ENCODE measurements at places on chromosomes 5 and 9.

DNA sequence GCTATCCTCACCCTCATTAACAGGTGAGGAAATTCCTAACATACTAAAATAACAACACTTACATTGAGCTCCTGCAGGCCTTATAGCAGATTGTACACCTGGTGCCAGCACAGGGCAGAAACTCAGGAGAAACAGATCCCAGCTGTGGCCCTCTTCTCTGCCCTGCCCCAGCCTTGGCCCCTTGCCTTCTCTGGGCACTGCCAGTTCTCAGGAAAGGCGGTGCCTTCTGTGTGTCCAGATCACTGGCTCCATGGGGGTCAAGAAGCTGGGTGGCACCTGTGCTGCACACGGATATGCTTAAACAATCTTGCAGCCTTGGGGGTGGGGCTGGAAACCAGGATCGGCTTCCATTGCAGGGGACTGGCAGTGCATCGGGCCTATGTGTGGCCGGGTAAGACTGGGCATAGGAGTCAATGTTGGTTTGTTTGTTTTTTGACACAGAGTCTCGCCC, 19.3 kb downstream of the KYAT1 start:
- DNase-seq, result no peak

GRCh38 chr5:174348311-174348981, 302.9 kb downstream of the NSG2 start:
- DNase-seq, result no peak

DNA sequence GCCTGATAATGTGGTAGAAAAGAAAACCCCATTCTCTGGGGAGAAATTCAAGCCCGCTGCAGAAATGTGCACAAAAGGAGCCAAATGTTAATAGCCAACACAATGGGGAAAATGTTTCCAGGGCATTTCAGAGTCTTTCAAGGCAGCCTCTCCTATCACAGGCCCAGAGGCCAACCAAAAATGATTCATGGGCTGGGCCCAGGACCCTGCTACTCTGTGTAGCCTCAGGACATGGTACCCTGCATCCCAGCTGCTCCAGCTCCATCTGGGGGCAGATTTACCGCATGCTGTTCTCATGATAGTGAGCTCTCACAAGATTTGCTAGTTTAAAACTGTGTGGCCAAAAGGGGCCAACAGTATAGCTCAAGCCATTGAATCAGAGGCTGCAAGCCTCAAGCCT, 41.1 kb downstream of the RAPGEF6 start:
- no peak for DNase-seq

DNA sequence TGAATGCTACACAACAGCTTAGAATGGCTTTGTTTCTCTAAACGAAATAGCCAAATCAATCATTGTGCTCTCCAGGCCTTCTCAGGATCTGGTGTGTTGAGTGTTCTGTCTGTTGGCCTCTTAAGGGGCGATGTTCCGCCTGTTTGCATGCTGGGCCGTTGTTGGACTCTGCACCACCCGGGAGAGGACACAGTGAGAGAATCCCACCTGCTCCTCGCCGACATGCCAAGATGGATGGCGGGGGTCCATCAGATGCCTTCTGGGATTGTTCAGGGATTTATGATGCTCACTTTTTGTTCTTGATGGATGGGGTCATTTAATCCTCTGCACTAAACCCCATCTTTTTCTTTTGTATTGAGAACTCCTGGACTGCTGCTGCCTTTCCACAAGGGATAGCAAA, 159.9 kb downstream of the NTRK2 start:
- DNase-seq, result no peak

DNA sequence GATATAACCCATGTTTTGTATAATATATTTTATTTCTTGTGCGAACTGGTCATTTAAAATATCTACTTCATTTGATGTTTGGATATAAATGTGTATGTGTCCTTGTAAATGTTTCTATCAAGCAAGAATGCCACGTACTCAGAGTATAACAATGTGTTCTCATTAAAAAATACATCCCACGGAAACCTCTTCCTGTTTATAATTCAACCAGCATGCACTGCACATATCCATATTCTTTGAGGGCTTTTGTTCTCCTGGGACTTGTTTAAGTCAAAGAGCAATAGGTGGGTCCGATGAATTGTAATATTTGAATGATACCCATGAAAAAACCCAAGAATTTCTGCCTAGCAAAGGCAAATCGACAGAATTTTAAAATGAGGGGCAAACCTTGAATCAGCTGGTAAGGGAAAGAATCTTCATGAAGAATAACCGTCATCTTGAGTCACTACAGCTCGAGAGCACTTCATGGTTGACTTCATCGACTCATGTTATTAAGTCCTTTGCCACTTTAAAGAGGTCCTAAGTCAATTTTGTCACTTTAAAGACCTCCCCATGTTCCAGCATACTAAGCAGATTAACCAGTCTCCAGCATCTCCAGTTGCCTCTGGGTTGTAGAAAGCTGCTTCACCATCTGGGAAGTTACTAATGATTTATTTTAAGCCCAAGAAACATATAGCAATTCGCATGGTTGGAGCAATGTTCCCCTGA, 80.6 kb downstream of the NPR3 start:
- DNase-seq, result no peak

- DNase-seq, result no peak
Measured at GRCh38 chr5:145210020-145210419, 625.1 kb downstream of the PRELID2 start.

GRCh38 chr9:111040494-111040893, 2.2 kb upstream of the LPAR1 start:
- no peak for DNase-seq

DNA sequence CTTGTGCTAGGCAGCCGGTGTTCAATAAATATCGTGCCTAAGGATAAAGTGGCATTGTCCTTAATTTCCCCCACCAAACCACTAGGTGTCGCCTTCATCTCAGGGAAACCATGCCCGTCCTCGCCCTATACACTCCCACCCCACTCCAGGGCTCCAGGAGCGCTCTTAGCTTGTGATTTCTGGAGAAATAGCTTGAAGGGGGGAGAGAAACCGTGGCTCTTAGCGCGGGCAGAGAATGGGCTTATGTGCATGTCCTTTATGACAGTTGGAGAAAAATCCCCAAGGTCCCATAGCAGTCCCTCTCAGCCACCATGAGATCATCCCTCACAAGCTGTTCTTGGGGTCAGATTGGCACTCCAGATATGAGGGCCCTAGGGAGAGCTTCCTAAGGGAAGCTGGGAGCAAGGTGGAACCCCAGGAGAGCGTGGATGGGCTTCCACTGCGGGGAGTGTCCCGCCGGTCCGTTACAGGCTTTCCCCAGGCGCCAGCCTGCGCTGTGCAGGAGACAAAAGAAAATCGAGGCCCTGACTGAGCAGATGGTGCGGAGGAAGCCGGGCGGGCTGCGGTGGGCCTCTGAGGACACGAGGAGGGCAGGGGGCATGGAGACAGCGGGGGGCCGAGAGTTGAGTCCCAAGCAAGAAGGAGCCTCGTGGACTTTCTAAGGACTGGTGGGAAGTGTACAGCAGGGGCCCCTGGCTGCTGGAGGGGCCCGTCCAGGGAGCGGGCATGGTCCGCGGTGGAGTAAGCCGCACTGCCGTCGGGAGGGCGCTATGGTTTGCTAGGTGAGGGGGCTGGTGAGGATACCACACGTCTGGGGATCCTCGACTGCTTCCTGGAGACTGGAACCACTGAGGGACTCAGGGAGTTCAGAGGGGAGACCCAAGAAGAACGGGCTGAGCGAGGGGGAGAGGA, 750 bp upstream of the NPR2 start:
- DNase-seq, result peak; percentile 77

- DNase-seq, result no peak
Measured at GRCh38 chr5:31770998-31771397, 132.1 kb downstream of the PDZD2 start.

GRCh38 chr9:27441741-27442070, 82.4 kb upstream of the IFNK start:
- DNase-seq, result no peak

DNA sequence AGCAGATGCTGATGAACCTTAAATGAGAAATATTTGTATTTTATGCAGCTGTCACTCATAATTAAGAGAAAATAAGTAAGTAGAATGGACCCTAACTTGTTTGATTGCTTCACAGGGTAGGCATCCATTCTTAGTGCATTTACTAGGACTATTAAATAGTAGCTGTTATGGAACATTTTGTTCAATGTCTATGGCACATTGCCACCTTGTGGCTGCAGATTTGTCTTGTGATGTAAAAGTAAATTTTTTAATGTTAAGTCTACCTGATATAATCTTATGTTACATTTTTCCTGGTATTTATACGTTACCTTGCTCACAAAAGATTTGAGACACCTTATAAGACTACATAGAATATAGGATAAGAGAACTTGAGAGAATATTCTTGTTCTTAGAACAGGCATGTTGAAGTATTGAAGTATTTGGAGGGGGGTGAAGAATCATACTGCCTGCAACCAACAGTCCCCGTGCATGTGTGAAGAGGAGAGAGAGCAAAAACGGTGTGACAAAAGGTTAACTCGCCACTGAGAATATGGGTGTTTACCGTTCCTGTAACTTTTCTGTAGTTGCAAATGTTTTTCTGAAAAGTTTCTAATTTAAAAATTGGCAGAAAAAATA, 161.1 kb downstream of the MAST4 start:
- DNase-seq, result no peak

GRCh38 chr5:171872666-171873065, 87.0 kb downstream of the SMIM23 start:
- no peak for DNase-seq

DNA sequence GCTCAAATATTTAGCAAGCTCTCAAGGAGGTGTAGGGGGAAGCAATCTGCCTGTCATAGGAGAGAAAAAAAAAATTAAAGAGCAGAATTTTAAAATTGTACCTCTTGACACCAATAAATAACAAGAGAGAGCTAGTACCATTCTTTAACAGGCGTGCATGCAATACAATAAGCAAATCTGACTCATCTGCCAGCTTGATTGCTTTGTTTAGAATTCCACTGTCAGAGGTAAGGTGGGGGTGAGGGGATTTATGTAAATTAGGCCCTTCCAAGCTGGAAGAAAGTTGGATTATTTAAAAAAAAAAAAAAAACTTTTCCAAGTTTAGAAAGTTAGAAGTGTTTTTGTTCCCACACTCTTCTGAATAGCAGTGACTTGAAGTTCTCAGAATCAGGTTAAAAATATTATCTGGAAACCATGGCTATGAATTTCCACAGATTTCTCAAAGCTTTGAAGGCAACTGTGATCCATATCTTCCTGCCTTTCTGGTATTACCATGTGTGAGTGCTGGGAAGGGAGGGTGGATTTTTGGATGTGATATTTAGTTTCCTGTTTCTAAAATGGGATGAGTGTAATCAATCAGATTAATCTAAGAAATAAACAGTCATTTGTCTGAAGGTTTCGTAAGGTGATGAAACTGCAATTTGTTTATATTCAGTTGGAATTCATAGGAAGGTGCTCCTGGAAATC, 477.5 kb downstream of the TLE4 start:
- no peak for DNase-seq

- DNase-seq, result no peak
Measured at GRCh38 chr5:60504342-60504741, 195.6 kb downstream of the DEPDC1B start.

- no peak for DNase-seq
Measured at GRCh38 chr9:69393425-69393824, 68.4 kb downstream of the ENTREP1 start.

DNA sequence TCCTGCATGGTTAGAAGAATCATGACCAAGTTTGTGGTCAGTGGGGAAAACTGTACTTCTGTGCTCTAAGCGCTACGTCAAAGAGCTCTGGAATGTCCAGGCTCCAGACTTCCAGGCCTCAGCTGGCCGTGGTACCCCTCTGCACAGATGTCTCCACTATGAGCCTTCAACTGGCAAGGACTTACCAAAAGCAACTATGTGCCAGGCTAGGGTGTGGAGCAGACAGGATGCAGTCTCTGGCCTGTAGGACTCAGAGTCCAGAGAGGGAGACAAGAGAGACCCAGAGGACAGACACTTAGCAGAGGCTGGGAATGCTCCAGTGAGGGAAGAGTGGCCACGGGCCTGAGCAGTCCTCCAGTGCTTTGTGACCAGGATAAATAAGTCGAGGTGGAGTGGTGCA, 31.0 kb upstream of the TCF7 start:
- no peak for DNase-seq

GRCh38 chr5:109682383-109682782, 7.3 kb upstream of the MAN2A1 start:
- DNase-seq, result no peak

- DNase-seq, result no peak
Measured at GRCh38 chr5:154849791-154850201, 607 bp downstream of the FAXDC2 start.

DNA sequence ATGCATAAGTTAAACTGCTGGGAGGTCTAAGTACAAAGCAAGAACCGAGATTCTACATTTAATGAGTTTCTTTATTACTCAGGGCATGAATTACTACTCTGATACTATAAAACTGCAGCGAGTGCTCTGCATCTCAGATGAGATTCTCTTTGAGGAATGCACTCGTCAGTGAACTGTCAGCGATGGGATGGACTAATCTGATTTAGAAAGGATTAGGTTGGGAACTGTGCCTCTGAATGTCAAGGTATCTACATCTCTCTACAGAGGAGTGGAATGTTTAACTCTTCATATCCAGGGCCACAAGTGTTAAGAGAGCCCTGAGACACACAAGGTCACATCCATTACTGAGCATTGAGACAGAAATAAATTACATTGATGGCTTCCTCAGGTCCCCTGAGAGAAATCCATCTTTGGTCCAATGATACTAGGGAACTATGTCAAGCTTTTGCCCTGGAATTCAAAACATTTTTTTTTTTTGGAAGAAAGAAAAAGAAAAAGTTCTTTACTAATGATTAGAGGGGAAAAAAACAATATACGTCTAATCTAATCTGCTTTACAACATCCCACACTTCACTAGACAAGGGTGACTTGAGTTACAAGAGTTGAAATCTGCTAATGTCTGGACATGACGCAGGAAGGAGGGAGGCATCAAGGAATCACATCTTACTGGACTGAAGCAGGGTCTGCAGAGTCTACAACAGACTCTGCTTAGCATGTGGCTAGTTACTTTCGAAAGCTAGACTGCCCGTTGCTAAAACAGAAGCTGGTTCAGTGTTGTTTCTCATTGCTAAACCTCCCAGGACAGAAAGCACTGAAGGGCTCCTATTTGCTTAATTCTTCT, 270.0 kb upstream of the TLE4 start:
- no peak for DNase-seq

DNA sequence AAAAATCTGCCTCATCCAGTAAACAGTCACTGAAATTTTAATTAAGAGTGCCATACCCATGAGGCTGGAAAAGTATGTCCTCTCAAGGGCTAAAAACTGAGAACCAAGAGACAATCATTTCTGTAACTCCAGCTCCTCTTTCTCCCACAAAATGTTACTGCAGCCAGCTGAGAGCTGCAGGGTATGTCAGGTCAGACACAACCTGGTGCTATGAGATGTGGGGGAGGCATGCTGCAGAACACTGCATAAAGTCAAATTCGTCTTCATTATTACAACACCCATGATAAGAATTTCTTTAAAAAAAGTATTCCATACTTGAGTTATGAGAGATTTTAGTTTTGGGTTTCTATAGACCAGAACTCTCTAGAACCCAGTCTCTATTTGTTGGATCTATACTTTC, 162.2 kb downstream of the CDC42SE2 start:
- DNase-seq, result no peak

GRCh38 chr5:72417333-72418062, 89.7 kb downstream of the ZNF366 start:
- DNase-seq, result no peak

- DNase-seq, result no peak
Measured at GRCh38 chr9:111282845-111283244, 47.2 kb downstream of the OR2K2 start.

All from Caco-2 (cell line).